ENCODE measurements at places on chromosomes 7 and 10.

- DNase-seq, result no peak
Measured at GRCh38 chr7:42445691-42446090, 208.7 kb upstream of the GLI3 start.

GRCh38 chr7:143221737-143222136 lies at the start of gene TAS2R40:
Gene TAS2R40 (plus strand): TSS chr7:143222037. CDS start chr7:143222079, 42 bp downstream.
- no peak for DNase-seq

GRCh38 chr7:12013983-12014382 lies 182.0 kb upstream of the THSD7A start:
- DNase-seq, result no peak

DNA sequence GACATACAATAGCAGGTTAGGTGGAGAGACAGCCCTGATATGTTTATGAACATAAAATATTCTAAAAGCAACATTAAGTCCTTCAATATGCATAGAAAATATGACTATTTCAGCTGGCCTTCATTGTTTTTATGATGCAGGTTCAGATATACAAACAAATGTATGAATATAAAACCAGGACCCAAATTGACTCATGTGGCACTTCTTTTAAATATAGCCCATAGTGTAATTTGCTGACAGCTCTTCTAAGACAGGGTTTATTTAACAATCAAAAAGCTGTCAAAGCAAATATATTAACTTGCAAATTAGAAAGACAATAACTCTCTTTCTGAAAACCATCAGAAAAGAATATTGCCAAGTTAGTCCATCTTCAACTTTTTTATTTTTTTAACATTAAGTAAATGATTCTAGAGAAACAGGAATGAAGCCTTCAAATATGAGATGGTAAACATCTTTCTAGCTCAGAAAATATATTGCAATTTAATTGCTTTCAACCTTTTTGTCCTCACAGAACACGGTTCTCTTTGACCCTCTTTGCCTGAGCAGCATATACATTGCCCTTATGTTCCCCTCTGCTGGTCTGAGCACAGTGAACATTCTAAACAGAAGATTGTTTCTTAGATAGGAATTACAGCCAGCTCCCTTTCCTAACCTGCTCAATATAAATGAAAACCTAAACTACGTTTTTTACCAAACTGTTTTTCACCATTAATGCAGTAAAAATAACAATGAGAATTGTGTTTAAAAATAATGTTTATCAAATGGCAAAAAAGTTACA lies 82.8 kb downstream of the CACNA2D1 start:
- no peak for DNase-seq

- DNase-seq, result no peak
Measured at GRCh38 chr10:87503886-87504285, 807 bp upstream of the MINPP1 start.

- no peak for DNase-seq
Measured at GRCh38 chr10:43865265-43866135, 216.8 kb upstream of the ZNF32 start.

DNA sequence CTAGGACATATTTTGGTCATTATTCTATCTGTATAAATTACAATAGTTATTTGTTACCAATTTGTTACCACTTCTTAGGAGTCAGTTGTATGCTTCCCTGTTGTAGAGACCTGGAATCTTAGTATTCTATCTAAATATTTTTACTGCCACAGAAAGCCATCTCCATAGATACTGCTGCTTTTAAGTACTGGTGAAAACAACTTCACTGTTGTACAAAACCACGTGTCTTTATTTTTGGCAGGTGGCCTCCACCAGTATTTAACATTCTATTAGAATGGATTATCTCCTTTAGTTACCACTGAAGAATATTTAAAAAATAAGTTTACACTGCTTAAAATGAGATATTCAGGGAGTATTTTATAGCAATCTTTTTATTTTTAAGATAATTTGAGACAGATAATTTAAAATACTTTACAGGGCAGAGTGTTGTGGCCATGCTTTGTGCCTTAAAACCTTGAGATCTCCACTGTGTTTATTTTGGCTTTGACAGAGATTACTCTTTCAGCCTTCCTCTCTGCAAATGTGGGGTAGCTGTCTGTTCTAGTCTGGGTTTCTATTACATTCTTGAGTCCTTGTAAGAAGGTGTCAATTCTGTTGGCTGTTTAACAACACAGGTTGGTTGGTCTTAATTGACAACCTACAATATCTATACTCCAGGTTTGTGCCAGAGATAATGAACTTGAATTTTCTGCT lies 185.6 kb downstream of the LRRC4 start:
- DNase-seq, result no peak

- DNase-seq, result no peak
Measured at GRCh38 chr7:51354897-51355296, 38.3 kb upstream of the COBL start.

- peak; percentile 19 for DNase-seq
Measured at GRCh38 chr7:41809940-41810576, 107.2 kb upstream of the INHBA start.

DNA sequence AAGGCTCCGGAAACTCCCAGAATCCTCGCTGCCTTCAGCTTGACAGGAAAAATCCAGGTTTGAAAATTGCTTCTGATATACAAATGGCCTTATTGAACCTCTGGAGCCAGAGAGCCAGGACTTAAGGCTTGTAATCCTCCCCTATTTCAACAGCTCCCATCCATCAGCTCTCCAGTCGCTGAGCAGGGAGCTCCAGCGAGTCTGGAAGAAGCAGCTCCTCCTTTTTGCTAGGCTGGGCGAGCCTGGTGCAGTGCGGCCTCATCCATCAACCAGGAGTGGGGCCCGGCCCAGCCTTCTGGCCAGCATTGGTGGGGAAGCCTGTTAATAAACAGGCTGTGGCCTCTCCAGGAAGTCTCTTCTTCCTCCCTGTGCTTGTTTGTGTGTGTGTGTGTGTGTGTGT lies 424.4 kb downstream of the TCERG1L start:
- DNase-seq, result no peak

GRCh38 chr7:47066976-47067614 lies 514.8 kb downstream of the TNS3 start:
- no peak for DNase-seq

- DNase-seq, result no peak
Measured at GRCh38 chr7:132255115-132255797, 321.0 kb downstream of the PLXNA4 start.

- DNase-seq, result no peak
Measured at GRCh38 chr10:70176441-70176840, 6.1 kb upstream of the SAR1A start.

GRCh38 chr10:59668096-59668495 lies 41.6 kb downstream of the SLC16A9 start:
- DNase-seq, result no peak

DNA sequence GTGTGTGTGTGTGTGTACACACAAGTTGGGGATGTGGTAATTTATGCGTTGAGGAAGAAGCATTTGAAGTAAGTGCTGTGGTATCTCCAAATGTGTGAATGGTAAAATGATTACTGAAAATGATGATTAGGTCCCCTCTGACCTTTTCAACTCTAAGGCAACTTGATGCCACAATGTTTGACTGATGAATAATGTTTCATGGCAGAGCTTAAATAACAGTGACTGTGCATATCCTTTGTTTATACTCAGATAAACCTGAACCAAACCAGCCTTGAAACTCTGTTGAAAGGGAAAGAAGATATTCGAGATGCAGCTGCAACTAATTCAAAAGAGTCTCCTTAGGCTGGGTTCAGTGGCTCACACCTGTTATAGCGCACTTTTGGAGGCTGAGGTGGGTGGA lies 64.8 kb upstream of the YAE1 start:
- DNase-seq, result no peak

DNA sequence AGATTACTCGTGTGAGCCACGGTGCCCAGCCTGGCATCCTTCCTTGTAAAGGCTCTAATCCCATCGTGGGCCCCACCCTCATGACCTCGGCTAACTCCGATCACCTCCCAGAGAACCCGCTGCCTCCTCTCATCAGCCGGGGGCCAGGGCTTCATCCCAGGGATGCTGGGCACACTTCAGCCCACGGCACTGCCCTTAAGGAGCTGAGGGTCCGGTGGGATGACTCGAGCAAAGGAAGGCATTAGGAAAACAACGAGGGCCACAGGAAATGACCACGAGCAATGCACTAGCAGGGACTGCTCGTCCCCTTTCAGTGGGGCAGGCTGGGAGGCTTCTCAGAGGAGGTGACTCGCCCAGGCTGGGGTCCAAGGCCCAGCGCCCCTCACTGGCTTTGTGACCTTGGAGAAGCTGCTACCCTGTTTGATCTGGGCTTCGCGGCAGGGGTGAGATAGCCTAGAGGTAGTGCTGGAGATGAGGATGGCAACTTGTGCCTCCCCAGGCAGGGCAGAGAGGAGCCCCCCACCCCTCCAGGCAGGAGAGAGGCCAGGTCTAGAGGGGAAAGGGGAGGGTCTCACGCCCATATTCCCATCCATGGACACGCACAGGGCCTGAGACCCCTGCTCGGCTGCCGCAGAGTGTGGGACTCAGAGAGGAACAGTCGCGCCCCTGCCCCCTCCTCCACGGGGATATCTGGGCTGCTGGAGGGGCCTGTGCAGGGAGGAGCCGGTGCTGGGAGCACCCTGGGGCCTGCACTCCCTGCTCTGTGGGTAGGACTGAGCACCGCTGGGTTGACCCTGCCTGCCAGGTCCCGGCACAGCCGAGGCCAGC lies 26.8 kb downstream of the ELFN1 start:
- no peak for DNase-seq

GRCh38 chr7:115260381-115260780 lies 338.5 kb downstream of the MDFIC start:
- no peak for DNase-seq

GRCh38 chr10:97643441-97643985 lies 3.0 kb downstream of the PI4K2A start:
- DNase-seq, result no peak

DNA sequence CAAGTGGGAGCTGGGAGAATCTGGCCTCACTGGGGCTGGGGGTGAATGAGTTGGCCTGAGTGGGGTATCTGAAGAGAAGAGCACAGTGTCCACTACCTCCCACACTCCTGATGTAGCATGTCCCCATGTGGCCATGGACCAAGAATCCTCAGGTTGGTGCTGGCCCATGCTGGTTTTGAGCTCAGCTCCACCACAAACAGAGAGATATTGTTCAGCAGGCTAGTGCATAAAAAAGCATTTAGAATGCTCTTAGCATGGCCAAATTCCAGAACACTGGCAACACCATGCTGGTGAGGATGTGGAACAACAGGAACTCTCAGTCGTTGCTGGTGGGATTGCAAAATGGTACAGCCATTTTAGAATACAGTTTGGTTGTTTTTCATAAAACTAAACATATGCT lies 61.4 kb downstream of the FRMPD2 start:
- no peak for DNase-seq

- DNase-seq, result no peak
Measured at GRCh38 chr10:132070724-132071123, 5.0 kb downstream of the JAKMIP3 start.

- no peak for DNase-seq
Measured at GRCh38 chr10:79602953-79603352, 7.8 kb upstream of the SFTPA1 start.

DNA sequence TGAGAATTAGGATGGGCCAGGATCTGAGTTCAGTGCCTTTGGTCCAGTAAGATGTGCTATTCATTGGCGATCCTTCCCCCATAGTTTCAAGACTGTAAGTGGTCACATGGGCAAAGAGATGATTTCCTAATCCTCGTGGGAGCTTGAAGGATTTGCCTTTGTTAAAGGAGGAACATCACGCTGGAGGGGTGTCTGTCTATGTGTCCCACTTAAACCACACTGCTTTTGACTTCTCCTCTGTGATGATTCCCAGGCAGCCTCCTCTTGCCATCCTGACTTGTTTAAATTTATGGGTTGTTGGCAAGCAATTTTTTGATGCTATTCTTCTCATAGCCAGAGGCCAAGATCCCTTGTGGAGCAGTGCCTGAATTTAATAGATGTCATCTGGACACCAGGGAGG lies 154.0 kb downstream of the TCF7L2 start:
- no peak for DNase-seq

GRCh38 chr7:106009503-106010226 lies 46.6 kb downstream of the CDHR3 start:
- peak; percentile 79 for DNase-seq

- DNase-seq, result no peak
Measured at GRCh38 chr7:27185013-27185853, at the start of gene HOXA11. Gene HOXA11 (minus strand): TSS chr7:27185232. CDS start chr7:27185144, 88 bp downstream.

- DNase-seq, result no peak
Measured at GRCh38 chr7:97555857-97556421, 175.9 kb upstream of the TAC1 start.

DNA sequence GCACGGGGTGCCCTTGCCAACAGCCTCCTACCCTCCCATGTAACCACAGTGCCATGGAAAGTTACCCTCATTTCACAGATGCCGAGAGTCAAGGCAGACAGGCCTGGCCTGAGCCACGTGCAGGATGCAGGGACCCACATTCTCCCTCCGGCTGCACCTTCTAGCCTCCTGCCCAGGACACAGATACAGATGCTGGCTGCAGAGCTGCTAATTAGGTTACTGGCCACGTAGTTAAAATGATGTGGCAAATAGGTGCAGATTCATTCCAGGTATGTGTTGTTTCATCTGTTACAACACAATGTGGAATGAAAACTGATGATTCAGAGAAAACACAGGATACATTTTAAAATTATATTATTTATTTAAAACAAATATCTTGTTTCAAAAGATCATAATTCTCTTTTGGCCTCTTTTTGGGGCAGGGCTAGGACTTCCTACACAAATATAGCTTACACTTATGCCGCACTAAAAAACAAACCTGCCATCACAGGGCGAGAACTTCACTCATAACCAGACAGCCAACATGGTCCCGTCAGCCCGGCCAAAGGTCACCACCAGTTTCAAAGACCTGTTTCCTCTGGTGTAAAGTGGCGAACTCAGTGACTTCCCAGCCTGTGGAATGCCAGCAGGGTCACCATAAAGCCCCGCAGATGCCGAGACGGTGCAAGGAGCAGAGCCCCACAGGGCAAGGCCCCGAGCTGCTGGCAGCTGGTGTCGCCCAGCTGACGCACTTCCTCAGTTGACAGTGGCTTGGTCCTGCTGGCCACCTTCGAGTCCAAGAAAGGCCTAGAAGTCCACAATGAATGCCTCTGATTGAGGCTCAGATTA lies 83.5 kb downstream of the TNS3 start:
- DNase-seq, result no peak

DNA sequence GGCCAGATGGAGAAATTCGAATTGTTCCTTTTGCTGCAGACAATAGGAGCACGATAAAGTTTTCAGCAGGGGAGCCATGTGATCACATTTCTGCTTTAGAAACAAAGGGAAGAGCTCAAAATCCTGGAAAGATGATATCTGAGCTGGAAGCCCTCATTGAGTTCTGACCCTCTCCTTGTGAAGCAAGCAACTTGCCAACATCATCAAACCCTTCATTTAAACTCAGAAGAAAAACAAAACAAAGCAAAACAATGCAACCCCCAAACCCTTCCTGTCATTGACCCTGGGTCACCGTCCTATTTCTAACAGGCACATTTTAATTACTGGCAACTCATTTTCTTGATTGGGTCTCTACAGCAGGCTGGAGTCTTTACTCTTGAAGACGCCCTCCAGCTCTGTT lies 198.3 kb upstream of the ZNF32 start:
- no peak for DNase-seq

DNA sequence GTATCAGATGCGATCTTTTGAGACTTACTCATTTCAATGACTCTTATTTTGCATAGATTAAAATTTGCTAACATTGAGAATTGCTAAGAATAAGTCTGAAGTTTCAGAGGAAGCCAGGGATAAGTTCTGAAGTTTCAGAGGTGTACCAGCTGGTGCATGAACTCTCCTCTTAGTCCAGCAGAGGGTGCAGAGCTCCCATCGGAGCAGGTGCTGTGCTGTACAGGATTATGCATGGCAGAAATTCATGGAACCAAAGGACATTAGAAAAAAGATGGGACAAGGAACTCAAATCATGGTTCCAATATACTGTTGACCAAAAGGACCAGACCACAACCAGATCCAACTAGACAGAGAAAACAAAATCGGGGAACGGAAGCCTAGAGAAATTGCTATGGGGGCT lies 41.9 kb downstream of the MGAM2 start:
- DNase-seq, result no peak

GRCh38 chr10:27746397-27747095 lies 927 bp upstream of the MKX start:
- DNase-seq, result no peak

Measured in CD4-positive, alpha-beta T cell treated with Interleukin-17A for 1 hour (primary cell).